Cerebellum (tissue), 4 donors: ENCODE measurements at places on chromosomes 16 and 17.

DNA sequence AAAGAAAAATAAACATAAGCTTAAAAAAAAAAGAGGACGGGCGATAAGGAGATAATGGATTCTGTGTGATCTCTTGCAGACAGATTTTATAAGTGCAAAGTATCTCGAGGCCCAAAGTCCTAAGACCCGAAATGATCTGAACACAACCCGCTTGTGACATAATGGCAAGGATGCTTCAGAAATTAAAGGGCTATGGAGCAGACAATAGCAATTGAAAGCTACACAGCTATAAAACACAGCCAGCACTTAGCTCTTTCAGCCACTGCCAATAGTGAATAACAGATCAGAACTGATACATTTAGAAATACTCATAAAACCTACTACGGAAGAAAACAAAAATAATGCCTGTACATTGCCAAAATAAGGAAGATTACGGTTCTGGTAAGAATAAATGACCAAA lies 117.5 kb downstream of the ZFHX3 start:
- DNase-seq = no peak

- DNase-seq = no peak
Observed at GRCh38 chr16:57610611-57611010, 17.8 kb upstream of the ADGRG1 start.

DNA sequence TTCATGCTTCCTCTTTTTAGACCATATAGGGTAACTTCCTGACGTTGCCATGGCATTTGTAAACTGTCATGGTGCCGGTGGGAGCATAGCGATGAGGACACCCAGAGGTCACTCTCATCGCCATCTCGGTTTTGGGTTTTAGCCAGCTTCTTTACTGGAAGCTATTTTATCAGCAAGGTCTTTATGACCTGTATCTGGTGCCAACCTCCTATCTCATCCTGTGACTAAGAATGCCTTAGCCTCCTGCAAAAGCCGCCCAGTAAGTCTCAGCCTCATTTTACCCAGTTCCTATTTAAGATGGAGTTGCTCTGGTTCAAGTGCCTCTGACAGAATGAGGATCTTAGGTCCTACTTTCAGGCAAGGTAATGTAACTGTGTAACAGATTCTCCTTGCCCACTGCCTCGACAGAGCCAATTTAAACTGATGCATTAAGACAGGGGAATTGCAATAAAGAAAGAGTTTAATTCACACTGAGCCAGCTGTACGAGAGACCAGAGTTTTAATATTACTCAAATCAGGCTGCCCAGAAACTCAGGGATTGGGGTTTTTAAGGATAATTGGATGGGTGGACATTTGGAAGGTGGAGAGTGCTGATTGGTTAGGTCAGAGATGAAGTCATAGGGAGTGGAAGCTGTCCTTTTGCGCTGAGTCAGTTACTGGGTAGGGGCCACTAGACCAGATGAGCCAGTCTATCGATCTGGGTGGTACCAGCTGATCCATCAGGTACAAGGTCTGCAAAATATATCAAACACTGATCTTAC lies 59.9 kb upstream of the ATF7IP2 start:
- DNase-seq = no peak

DNA sequence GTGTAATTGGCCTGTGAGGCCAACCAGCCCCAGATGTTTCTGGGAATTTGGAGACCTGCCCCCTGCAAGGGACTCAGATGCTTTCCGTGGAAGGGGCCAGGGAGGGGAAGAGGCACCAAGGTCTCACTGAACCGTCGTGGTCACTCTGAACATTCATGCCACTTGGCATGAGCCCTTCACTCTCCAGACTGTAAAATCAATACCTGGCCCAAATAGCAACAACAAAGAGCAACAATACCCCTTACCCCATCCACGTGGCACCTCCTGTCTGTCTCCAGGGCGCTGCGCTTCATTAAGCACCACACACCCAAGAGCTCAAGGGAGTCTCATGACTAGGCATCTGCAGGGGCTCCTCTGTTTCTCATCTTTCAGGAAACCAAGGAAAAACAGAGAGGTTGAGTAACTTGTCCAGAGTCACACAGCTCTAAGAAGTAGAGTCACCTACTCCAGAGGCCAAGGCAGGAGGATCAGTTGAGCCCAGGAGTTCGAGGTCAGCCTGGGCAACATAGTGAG lies 52.8 kb downstream of the SOCS1 start:
- DNase-seq = no peak

DNA sequence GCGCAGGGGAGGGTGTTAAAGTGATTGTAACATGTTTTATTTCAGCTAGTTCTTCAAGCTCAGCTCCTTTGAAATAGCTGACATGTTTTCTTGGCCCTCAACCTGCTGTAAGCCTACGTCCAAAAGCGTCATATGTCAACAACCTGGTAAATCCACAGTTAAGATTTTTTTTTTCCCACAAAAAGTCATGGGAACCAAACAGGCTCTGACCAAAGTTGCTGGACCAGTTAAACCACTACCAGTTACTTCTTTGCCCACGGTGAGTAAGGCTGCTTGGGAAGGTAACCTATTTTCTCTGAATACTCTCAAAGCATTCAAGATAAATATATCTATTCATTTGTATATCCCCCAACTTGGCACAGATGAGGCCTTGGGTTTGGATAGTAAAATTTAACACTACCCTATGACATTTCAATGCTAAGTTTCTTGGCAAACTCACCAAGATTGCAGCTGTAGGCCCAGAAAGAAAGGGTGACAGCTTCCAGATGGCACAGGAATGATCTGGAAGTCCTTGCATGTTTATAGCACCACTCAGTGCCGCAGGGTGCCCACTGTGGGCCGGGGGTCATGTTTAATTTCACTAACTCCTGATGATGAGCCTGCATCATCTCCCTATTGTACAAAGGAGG lies 166.2 kb downstream of the XYLT1 start:
- DNase-seq = no peak

- DNase-seq = peak; percentile 55
Observed at GRCh38 chr17:9241371-9241712, 220.0 kb downstream of the NTN1 start.
